ENCODE measurements at places on chromosomes 7 and 10. TPM values are rescaled to one million over a fixed set of nuclear protein-coding genes. Genes with fewer than 3 reads are reported as not detected.

TMEM196 gene
- not detected for total RNA-seq

CCDC126 gene
- 14.5 TPM for total RNA-seq

PLXDC2 gene
- 12.6 TPM for total RNA-seq

GRM3 gene
- total RNA-seq: not detected

TRIP6 gene
- 86.0 TPM for total RNA-seq

CCL24 gene
- total RNA-seq: not detected

NPY4R2 gene
- not detected for total RNA-seq
